Activated CD4-positive, CD25-positive, alpha-beta regulatory T cell treated with anti-CD3 and anti-CD28 coated beads, Interleukin-2, amount 50 U/mL, for 72 hours (primary cell): ENCODE measurements at places on chromosomes 5 and 9.

DNA sequence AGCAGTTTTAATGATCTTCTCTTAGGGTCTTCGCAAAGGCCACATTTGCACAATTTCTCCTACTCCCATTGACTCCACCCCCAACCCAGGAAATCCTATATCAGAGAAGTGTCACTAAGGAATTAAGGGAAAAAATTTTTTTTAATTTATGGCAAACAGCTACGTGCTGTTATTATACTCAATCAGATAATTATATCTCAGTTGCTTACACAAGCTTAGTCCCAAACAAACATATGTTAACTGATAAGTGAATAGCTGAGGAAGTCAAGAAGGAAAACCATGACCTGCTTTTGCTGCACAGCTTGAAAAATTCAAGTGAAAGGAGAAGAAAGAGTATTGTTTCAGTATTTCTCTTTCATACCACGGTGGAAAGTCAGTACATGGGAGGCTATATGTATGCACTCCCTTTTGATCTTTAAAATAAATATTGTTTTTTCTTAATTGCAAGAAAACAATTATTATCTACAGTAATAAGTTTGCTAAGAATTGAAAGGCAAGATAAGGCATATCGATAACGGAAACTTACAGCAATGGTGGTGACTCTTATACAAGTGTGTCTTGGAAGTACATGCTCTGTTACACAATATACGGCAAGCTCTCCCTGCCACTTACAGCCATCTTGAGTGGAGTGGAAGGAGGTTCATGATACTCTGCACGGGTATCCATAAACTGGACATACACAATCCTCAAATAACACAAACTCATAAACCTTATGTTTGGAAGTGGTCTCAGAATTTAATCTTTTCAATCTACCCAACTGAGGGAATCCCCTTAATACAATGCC, 167.9 kb upstream of the FREM1 start:
- no peak for DNase-seq

DNA sequence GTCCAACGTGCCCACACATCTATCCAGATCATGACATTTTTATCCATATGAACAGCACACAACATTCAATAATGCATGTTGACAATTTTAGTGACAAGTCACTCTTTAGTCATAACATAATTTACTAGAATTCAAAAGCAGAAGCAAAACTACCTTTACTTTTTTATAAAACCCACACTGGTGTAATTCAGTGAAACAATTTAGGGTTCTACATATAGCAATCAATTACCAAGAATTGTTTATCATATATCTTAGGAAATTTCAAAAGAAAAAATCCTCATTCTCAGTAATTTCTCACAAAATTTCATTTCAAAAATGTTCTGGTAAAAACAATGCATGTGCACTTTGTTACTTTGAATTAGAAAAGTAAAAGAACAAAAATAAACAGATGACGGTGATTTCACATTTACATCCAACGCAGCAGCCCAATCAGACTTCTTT, 12.6 kb downstream of the AUH start:
- no peak for DNase-seq

DNA sequence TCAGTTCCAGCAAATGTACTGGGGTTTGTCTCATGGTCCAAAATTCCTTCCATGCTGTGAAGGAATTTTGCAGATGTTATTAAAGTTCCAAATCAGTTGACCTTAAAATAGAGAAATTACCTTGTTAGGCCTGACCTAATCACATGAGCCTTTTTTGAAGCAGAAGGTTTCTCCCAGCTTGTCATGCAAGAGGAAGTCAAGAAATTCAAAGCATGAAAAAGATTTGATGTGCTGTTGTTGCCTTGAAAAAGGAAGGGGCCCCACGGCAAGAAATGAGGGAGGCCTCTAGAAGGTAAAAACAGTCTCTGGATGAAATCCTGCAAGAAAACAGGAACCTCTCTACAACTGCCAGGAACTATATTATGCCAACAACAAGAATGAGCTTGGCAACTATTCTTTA, 24.2 kb upstream of the HAPLN1 start:
- no peak for DNase-seq

- DNase-seq, result no peak
Observed at GRCh38 chr5:157460921-157461792, 1.1 kb downstream of the NIPAL4 start.

- DNase-seq, result no peak
Observed at GRCh38 chr5:29197631-29198454, 1995.6 kb upstream of the CDH6 start.

DNA sequence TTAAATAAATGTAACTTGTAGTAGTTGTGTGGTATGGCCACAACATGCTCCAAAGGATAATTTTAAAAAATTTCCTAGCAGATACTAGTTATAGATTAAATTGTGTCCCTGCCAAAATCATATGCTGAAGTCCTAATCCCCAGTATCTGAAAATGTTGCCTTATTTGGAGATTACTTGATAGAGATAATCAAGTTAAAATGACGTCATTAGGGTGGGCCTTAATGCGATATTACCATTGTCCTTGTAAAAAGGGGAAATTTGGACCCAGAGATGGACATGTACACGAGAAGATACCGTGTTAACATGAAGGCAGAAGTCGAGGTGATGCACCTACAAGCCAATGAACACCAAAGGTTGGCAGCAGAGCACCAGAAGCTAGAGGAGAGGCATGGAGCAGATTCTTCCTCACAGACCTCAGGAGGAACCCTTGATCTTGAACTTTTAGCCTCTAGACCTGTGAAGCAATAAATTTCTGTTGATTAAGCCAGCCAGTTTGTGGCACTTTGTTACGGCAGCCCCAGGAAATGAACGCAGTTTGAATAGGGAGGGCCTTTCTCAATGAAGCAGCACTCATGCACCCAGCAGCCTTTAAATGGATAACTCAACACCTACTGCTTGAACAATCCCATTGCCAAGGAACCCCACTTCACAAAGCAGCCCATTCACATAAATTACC, 148.9 kb downstream of the ARHGAP26 start:
- no peak for DNase-seq

DNA sequence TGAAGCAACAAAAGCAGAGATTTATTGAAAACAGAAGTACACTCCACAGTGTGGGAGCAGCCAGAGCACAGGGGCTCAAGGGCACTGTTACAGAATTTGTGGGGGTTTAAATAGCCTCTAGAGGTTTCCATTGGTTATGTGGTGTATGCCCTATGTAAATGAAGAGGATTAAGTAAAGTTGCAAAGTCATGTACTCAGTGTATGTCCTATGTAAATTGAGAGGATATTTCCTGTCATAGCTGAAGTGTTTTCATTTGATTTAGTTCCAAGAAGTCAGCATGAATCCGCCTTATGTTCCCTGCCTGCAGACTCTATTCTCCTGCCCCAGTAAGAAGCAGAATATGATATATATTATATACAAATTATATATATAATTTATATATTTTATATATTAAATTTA, 966.0 kb upstream of the COX7C start:
- DNase-seq, result no peak

- no peak for DNase-seq
Observed at GRCh38 chr5:55218967-55219366, 8.1 kb downstream of the MCIDAS start.

GRCh38 chr9:37283730-37284325, 138.7 kb upstream of the GRHPR start:
- no peak for DNase-seq

DNA sequence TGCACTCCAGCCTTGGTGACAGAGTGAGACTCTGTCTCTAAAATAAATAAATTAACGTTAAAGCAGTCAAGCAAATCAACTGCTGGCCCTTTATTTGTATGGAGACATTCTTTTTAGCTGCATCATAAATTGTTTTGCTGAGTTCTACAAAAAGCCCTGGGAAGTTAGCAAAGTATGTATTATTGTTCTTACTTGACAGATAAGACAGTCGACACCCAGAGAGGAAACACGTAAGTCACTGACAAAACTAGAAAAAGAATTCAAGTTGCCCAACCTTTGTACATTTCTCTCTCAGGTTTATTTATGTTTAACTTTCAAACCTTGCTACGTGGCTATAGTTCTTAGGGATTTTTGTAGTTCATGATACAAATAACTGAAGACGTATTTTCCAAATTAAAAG, 40.4 kb upstream of the MACIR start:
- no peak for DNase-seq

DNA sequence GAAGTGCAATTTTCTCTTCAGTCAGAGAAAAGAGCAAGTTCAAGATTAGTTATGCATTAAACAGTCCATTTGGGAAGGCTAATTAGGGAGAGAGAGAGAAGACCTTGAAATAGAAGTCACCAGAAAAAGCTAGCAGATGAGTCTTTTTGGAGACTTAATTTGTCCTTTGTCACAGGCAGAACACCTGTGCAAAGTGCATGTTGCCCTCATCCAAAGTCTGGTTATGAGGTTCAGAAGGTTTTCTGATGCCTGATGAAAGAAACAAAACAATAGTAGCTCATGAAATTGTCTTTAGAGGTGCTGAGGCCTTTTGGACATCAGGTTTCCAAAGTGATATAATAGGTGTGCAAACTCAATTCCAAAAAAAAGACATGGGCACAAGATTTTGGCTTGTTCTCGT, 199.3 kb downstream of the MAN2A1 start:
- no peak for DNase-seq

DNA sequence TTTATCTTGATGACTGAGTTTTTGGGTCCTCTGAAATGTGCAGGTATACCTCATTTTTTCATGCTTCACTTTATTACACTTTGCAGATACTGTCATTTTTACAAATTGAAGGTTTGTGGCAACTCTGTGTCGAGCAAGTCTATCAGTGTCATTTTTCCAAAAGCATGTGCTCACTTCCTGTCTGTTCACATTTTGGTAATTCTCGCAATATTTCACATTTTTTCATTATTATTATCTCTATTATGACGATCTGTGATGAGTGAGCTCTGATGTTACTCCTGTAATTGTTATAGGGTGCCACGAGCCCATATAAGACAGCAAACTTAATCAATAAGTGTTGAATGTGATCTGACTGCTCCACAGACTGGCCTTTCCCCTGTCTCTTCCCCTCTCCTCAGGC, 73.4 kb upstream of the FBXW11 start:
- DNase-seq, result no peak

- no peak for DNase-seq
Observed at GRCh38 chr5:67648201-67648671, 451.6 kb upstream of the CD180 start.

DNA sequence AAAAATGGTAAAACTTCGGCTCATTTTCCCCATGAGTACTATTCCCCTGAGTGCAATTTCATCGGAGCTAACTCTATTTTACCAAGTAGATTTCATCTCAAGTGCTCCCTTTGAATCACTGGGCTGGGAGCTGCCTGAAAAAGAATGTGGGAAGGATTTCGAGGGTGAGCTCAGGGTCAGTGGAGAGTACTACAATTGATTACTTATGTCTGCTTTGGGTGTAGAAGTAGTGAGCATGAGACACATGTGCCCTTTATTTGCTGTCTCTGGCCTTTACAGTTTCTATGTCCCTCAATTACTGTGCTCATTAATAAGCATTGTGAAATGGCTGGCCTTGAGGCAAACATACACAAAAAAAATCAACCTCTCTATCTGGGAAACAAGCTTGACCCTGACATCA, 172.7 kb upstream of the RFX3 start:
- no peak for DNase-seq

DNA sequence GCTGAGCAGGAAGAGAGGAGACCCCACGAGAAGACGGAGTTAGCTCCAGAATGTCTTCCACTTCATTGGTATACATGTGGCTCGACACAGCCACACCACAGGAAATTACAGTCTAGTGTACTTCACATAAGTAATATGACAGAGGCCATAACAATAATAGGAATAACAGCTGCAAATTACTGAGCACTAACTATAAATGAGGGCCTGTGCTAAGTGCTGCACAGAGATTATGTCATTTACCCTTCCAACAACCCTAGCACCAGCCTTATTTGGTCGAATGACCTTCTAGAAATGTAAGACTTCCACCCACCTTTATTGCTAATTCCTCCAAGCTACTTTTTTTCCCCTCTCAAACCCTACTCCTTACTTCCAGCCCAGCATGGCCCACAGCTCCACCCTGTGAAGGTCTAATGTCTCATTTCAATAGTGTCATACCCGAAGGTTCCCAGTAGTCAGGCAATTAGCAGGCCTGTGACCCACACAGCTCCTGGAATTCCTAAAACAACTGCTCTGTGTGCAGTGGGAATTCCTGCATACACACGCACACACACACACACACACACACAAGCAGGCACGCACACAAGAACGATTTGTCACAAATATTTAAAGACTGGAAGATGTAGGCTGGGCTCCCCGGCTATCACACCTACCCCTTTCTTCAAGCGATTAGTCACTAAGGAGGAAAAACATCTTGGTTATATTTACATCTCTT, 134.5 kb downstream of the FRMD3 start:
- DNase-seq, result no peak

GRCh38 chr5:115599502-115599901, 2.8 kb downstream of the TICAM2 start:
- DNase-seq, result no peak

DNA sequence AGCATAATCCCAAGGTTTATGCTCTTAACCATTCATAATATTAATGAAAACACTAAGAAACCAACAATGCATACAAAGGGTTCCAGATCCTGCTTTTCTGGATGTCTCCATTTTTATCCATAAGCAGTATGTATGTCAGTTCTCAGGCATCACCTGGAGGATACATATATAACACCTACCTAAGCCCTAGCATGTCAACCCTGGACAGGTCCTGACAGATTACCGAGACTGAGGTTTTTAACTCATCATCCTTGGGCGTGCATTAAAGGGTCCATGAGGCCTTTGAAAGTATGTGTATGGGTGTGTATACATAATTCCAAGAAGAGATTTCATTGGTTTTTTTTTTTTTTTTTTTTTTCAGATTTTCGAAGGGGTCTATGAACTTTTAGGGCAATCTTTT, 70.6 kb downstream of the SH3TC2 start:
- no peak for DNase-seq

DNA sequence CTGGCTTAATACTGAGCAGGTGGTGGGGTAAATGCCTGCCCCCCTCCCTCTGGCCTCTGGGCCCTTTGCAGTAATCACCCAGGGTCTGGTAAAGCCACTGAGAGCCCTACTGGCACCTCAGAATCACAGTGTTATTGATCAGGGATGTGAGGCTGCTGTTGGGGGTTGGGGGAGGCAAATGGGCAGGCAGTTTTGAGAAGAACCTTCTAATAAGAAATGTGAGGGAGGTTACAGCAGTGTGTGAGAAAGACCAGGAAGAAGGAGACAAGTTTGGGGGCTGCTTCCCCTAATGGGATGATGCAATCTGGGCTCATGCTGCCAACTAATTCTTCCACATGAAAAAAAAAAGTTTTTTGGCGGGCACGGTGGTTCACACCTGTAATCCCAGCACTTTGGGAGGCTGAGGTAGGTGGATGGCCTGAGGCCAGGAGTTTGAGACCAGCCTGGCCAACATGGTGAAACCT, 3.1 kb upstream of the B4GALT7 start:
- no peak for DNase-seq
